Fibroblast of skin of back (primary cell): ENCODE measurements at places on chromosomes 12 and 14.

DNA sequence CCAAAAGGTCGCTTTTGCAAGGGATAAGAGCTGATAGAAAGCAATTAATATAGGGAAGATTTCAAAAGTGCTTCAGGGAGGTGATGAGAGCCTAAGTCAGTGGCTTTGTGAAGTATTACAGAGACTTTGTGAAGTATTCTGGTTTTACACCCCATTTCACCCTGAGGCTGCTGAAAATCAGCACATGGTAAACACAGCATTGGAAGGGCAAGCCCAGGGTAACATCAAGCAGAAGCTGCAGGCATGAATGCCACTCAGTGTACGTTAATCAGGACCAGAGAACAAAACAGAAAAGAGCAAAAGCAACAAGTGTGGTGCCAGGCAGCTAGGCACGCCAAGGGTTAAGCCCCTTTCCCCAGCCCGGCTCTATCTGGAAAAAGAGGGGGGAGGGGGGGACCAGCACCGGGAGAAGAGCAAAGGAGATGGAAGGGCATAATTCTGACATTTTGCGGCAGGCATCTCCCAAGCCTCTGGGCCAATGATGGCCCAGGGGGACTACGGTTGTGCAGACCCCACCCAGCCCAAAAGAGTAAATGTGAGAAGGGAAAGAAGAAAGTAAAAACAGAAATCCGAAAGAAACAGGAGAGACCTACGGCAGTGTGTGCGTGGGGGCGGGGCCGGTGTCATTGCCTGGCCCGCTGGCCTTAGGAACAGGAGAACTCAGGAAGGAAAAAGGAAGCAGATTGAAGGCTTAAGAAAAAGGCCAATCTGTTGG, 58.9 kb downstream of the DHRS2 start:
- DNase-seq = no peak

DNA sequence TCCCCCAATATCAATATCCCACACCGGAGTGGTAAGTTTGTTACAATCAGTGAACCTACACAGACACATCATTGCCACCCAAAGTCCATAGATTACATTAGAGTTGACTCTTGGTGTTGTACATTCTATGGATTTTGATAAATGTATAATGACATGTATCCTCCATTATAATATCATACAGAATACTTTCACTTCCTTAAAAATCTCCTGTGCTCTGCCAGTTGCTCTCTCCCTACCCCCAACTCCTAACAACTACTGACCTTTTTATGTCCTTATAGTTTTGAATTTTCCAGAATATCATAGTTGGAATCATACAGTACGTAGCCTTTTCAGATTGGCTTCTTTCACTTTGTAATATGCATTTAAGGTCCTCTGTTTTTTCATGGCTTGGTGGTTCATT, 48.4 kb downstream of the SLC4A8 start:
- DNase-seq = no peak

GRCh38 chr14:50020184-50020583, 96.2 kb downstream of the VCPKMT start:
- DNase-seq = no peak

DNA sequence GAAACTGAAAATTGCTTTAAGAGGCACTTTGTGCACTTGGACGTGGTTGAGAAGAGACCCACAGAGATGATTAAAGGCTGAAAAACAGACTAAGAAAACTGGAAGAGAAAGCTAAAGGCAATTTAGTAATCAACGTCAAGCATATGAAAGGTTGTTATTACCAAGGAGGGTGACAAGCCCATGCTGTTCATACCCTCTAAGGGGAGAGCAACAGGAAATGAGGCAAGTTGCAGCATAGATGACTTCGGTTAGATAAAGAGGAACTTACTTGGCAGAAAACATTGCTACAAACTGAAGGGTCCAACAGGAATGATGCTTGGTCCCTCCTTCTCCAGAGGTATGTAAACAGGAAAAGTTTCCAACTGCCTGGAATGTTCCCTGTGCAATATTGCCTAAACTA, 107.8 kb downstream of the DUSP6 start:
- DNase-seq = no peak

- no peak for DNase-seq
These were observed 199.6 kb upstream of the OTX2 start for GRCh38 chr14:57009585-57010515.

GRCh38 chr14:57302883-57303282, 34.1 kb downstream of the AP5M1 start:
- peak; percentile 18 for DNase-seq

DNA sequence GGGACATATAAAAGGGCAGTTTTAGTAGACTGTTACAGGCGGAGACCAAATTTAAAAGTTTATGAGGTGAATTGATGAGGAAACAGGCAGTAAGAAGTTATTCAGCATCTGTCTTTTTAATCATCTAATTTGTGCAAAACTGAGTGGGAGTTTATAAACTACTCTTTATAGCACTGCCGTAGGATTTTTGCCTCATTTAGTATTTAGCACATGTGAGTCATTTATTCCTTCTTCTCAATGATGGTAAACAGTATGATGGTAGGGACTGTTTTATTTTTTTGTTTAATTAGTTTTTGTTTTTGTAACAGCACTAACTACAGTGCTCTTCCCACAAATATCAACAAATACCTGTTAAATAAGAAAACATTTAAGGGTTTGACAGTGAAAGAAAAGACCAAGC, 20.6 kb downstream of the TOGARAM1 start:
- DNase-seq = no peak

DNA sequence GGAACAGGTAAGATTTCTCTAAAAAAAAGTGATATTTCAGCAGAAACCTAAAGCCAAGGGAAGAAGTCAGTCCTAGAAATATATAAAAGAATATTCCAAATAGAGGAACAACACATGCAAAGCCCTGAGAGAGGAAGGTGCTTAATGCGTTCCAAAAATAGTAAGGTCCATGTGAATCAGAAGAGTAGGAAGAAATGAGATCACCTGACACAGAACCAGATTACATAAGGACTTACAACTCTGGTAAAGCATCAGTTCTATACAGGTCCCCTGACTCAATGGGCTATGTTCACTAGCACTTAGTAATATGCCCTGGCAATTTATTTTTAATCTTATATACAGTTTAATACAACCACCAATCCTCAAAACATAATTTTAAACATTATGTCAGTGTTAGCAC, 30.0 kb downstream of the SENP1 start:
- no peak for DNase-seq

GRCh38 chr14:68589447-68590200, 203.2 kb downstream of the ZFP36L1 start:
- peak; percentile 65 for DNase-seq

GRCh38 chr12:32159381-32159780, 52.7 kb downstream of the BICD1 start:
- DNase-seq = no peak
